ENCODE measurements at places on chromosomes 5 and 9. TPM values are rescaled to one million over a fixed set of nuclear protein-coding genes. Genes with fewer than 3 reads are reported as not detected.

The CYLC2 gene
- total RNA-seq: not detected

The PTPRD gene
- 21.5 TPM for total RNA-seq

The SPATA31D1 gene
- not detected for total RNA-seq

The CCDC192 gene
- 1.1 TPM for total RNA-seq

The NTNG2 gene
- 2.3 TPM for total RNA-seq

The CKMT2 gene
- 1.2 TPM for total RNA-seq

The ANAPC2 gene
- total RNA-seq: 37.0 TPM

The TYRP1 gene
- 0.26 TPM for total RNA-seq

The FBP2 gene
- total RNA-seq: not detected

The CDH9 gene
- 0.90 TPM for total RNA-seq

The NDOR1 gene
- total RNA-seq: 22.7 TPM

The GARNL3 gene
- 6.7 TPM for total RNA-seq

The AK8 gene
- 0.37 TPM for total RNA-seq

The IRGM gene
- total RNA-seq: not detected
